ENCODE measurements at places on chromosomes 16 and 17.

DNA sequence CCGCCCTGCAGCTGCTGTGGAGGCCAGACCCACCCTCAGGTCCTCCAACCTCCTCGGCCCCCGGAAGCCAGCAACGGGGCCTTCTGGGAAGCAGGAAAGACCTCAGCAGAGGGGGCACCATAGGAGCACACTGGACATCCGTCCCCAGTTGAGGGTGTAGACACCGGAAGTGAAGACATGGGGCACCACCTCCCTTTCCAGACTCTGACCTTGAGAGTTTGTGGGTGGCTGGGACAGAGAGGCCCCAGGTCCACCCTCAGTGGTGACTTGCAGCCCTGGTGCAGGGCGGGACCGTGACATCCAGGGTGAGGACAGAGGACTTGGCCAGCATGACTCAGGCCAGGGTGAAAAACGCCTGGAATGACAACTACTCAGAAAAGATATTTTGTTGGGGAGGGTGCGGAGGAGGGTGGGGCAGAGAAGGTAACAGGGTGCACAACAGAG lies 19.9 kb downstream of the CEP295NL start:
- DNase-seq: peak; percentile 81

DNA sequence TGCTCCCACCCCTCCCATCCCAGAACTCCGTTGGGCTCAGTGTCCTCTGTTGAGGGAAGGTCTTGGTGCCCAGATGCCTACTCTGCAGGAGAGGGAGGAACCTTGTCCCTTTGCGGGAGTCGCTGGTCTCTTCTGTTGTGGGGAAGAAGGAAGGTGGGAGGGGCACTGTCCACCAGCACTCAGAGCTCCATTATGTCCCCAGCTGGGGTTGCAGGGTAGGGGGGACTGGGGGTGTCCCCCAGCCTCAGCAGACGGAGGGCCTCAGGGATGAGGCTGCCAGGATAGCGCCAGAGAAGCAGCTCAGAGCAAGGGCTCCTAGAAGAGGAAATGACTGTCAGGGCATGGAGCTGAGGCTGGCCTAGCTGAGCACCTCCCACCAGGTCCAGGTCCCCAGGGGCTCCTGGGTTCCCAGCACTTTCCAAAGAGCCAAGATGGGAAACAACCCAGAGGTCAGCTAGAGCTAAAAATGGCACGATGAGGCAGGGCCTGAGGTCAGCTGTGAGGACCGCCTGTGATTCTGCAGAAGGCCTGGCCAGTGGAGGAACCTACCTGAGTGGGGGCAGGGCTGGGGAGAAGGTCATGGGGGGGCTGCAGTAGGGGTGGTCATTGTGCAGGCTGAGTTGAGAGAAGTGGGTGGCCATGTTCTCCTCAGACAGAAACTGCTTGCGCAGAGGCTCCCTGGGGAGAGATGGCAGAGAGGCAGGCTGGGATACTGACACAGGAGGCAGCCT lies 893 bp downstream of the HCFC1R1 start:
- no peak for DNase-seq

GRCh38 chr17:20071824-20072691 lies 62.9 kb downstream of the SPECC1 start:
- no peak for DNase-seq

GRCh38 chr17:8108972-8109660 lies 9.2 kb downstream of the ALOXE3 start:
- no peak for DNase-seq

GRCh38 chr16:66915041-66915440 lies 3.6 kb downstream of the CDH16 start:
- no peak for DNase-seq

- DNase-seq: no peak
Observed at GRCh38 chr17:20800146-20800545, 220.6 kb downstream of the CDRT15L2 start.

- no peak for DNase-seq
Observed at GRCh38 chr17:81305051-81305630, 10.0 kb upstream of the SLC38A10 start.

DNA sequence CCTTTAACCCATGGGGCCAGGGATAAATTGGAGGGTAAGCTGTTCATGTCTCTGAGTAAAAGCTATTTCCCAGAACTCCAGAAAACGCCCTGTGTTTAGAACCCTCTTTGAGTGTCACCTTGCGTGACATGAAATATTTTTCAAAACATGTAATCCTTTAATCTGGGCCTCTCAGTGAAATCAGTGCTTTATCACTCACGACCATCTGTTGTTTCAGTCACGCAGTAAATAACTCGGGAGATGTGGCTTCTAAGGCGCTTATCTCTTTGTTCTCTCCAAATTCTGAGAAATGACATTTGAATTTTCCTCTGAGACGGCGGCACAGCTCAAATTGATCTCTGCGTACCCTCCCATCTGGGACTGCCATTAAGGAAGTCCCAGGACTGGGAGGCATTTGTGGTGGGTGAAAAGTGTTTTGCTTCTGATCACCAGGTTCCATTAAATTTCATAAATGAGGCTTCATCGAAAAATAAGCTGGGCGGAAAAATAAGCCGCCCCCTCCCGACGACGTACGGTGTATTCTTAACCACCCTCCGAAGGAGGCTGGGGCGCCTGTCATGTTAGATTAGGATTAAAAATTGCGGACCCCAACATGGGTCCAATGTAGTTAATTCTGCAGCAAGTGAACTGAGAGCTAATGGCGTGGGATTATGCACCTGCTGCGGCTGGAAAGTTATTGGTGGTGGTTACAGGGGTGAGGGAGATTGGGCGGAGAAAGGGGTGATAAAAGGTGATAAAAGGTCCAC lies 12.7 kb downstream of the WFDC1 start:
- no peak for DNase-seq

GRCh38 chr16:85316944-85317343 lies 204.7 kb upstream of the CIBAR2 start:
- DNase-seq: no peak

DNA sequence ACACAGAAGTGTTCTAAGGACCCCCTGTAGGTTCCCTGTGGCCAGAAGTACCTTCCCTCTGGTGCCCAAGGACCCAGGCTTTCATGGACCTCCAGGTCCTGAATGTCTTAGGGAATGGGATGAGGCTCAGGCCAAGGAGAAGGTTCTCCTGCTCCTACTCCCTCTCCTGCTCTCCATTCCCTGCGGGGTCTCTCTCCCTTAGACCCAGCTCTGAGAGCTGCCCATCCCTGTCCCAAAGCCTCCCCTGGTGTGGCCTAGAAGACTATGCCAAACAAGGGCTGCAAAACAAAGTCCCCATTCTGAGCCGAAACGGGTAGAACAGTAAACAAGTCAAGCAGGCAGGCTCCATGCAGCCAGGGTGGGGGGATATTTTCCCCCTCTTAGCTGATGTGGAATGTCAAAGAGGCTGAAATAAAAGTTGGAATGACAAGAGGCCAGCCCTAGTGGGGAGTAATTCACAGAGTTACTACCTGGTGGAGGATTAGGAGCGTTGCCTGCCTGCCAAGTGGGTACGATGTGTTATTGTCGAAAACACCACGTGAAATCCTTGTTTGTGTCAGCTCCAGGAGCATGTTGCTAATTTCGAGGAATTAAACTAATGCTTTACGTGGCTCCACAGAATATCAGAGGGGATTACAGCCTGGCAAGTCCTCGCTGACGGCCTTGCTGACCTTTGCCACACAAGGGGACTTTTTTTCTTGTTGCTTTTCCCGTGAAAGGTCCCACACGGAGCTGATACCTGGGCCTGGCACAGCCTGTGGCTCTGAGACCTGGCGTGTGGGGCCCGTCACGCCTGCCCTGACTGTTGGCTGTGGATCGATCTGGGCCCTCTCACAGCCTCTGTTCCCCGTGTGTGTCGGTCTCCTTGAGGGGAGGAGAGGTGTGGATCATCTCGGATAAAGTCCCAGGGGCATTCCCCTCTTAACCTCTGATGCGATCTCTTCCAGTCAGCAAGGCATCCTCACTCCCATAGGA lies 2.9 kb downstream of the WFIKKN2 start:
- DNase-seq: no peak

- no peak for DNase-seq
Observed at GRCh38 chr17:47704116-47704515, 10.2 kb downstream of the TBKBP1 start.

DNA sequence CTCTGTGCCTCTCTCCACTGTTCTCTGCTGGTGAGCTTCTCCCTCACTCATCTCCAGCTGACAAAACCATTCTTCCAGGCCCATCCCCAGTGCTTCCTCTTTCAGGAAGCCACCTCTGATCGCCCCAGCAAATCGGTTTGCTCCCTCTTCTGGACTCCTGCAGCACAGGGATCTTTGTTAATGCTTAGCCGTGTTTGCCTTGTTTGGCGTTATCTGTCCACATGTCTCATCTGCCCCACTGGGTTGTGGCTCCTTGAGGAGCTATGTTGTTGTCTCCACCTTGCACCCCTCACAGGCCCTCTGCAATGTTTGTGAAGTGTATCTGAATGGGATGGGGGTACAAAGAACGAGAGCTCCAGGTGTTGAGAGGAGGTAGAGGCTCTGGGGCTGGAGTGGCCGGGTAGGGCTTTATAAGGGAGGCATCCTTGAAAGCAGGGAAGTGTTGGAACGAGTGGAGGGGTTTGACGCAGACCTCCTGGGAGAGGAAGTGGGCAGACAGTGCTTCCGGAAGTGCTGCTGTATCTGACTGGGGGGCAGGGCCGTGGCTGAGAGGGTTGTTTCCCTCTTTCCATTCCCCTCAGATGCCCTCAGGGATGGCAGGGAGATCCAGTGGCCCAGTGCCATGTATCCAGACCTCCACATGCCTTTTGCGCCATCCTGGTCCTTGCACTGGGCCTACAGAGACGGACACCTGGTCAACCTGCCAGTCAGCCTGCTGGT lies 27.8 kb downstream of the CASKIN2 start:
- DNase-seq: peak; percentile 59

GRCh38 chr17:78992542-78993212 lies 13.0 kb upstream of the LGALS3BP start:
- DNase-seq: no peak

GRCh38 chr16:12781777-12782176 lies 21.9 kb downstream of the CPPED1 start:
- no peak for DNase-seq

GRCh38 chr16:64092271-64092670 lies 1029.6 kb downstream of the CDH11 start:
- no peak for DNase-seq

DNA sequence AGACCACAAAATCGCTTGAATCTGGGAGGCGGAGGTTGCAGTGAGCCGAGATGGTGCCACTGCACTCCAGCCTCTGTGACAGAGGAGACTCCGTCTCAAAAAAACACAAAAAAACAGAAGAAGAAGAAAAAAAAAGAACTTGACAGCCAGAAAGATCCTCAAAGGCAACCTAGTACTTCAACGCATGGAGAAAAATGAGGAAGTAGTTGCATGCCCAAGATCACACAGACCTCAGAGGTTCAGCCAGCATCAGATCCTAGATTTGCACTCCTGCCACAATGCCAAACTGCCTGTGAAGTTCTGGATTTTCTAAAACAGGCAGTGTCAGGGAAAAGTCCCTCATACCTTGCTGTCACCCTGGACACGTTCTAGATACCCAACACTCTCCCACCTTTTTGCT lies 1.5 kb downstream of the ATPAF2 start:
- peak; percentile 48 for DNase-seq

DNA sequence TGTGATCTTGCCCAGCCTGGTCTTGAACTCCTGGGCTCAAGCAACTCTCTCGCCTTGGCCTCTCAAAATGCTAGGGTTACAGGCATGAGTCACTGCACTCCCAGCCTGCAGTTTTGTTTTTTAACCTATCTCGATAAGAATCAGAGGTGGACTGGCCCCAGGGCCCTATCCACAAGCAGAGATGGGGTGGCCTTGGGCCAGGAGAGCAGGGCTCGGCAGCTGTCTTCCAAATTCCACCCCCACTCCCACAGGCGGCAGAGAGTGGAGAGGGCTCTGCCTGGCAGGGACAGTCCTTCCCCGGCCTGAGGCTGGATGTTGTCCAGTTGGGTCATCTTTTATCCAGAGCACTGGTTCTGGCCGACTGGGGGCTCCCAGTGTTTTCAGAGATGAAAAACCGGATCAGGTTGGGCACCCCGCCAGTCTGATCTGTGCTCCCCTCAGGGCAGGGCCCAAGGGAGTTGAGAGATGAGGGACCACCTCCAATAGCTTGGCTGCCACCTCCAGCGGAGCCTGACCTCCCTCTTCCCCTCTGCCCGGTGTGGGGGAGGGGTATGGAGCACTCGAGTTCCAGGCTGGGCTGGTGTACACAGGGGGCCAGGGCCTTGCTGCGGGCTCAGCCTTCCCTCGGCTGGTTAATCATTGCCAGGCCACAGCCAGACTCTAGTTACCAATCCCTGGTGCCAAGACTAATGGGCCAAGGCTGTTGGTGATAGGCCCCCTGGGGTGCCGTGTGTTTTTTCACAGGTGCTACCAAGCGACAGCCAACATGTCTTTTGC lies 30.3 kb upstream of the MYO15B start:
- no peak for DNase-seq

DNA sequence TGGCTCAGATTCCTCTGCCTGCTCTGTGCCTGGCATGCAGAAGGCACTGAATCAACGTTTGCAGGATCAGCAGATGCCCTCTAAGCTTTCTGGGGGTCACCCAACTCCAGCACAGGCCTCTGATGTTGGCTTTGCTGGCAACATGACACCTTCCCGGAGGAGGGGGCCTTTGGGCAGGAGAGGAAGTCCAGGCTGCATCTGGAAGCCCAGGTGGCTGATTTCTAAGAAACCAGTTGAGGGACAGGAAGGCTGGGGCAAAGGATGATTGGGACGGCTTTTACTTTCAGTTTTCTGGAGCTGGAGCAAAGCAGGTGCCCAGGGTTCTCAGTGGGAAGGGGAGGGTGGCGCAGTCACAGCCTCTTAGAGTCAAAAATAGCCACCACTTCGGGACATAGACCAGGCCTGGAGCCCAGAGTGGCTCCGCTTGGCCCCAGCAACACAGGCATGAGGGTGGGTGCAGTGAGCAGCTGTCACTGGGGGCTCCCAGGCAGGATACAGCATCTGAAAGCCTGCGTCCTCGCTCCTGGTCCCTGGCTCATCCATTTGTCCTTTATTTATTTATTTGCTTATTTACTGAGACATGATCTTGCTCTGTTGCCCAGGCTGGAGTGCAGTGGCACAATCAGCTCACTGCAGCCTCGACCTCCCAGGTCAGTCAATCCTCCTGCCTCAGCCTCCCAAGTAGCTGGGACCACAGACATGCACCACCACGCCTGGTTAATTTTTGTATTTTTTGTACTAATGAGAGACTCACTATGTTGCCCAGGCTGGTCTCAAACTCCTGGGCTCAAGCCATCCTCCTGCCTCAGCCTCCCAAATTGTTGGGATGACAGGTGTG lies 15.1 kb downstream of the SOCS1 start:
- no peak for DNase-seq

- no peak for DNase-seq
Observed at GRCh38 chr16:69787883-69788282, 25.8 kb downstream of the WWP2 start.

- DNase-seq: no peak
Observed at GRCh38 chr16:23959752-23960072, 123.9 kb downstream of the PRKCB start.

DNA sequence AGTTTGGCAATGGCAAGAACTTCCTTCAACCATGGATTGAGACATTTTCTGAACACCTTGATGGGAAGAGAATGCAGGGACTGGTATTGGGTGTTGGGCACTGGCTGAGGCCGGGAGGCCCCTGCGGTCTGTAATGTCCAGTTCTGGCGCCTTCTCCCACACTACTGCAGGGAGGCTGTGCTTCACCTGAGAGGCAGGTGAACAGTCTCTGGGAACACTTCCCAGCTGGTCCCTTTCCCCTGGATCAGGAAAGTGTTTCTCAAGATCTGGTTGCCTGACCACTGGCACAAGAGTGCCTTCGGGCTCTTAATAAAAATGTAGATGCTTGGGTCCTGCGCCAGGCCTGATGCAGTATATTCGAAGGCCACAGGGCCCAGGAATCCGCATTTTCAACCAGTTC lies 28.5 kb upstream of the NAT9 start:
- DNase-seq: no peak
